HS-5 (cell line): ENCODE measurements at places on chromosomes 2 and 18.

DNA sequence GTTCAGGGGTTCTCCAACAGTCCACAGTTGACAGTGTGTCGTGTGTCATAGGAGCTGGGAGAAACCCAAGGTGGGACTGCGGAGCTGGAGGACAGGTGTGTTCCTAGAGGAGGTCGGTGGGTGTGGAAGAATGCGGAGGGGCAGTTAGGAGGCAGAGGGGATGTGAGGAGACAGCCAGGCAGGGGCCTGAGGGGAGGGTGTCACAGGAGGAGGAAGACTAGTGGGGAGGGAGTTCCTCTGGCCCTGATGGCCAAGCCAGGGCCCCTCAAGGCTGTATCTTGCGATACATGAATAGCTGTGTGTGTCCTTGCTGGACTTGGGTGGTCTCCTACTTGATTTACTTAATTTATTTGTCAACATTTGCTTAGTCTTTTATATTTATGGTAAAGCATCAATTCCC is 519.6 kb upstream of the HS6ST1 start:
- no peak for DNase-seq

- DNase-seq = no peak
Measured at GRCh38 chr18:74326231-74326630, 10.6 kb downstream of the C18orf63 start.

DNA sequence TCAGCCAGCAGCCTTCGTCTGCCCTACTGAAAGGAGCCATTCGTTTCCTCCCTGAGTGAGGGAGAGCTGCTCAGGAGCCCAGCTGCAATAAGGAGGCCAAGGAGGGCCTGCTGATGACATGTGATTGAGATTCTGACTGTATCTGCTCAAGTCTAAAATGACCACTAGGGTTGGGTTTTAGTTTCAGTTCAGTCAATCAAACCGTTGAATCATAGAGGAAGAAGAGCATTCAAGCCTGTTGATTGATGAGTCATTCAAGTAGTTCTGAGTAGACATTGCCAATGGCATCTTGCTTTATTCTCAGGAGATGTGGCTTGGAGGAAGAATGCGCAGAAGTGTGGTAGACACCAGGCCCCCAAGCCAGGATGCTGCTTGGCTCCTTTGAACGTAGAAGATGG is 19.9 kb upstream of the BCL2L11 start:
- DNase-seq = no peak

- DNase-seq = no peak
Measured at GRCh38 chr18:45844938-45845337, 19.5 kb downstream of the SIGLEC15 start.

- no peak for DNase-seq
Measured at GRCh38 chr2:81355436-81355835, 1050.9 kb upstream of the LRRTM1 start.

DNA sequence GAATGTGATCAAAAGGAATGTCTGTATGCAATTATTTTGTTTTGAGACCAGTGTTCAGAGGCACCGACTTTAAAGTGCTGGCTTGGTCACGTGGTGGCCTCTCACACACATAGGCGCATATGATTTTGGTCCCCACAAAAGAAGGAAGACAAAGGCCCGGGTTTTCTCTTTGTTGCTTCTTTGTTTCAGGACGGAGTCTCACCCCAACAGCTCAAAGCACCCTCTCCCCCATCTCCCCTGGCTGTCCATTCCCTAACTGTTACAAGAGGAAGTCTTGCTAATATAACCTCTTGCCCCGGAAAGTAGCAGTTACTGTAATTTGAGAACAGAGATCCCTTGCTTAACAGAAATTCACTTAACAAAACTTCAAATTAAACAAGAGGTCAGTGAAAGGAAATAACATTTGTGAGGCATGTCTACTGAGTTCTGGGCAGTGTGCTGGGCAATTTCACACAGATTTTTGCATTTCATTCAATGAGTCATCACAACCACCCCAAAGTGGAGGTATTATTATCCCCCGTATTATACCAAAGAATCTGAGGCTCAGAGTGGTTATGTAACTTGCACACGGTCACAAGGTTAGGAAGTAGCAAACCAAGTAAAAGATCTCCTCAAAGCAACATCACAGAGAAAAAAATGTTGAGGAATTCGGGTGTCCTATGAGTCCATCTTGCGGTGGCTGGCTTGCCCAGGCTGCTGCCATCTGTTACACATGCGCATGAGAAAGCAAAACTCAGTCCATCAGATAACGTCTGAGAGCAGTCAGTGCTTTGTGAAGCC is 75.8 kb downstream of the SDC1 start:
- DNase-seq = peak; percentile 91

GRCh38 chr18:51137026-51137729 is 60.3 kb downstream of the MEX3C start:
- DNase-seq = no peak

GRCh38 chr2:239790721-239791120 is 234.4 kb downstream of the NDUFA10 start:
- no peak for DNase-seq

DNA sequence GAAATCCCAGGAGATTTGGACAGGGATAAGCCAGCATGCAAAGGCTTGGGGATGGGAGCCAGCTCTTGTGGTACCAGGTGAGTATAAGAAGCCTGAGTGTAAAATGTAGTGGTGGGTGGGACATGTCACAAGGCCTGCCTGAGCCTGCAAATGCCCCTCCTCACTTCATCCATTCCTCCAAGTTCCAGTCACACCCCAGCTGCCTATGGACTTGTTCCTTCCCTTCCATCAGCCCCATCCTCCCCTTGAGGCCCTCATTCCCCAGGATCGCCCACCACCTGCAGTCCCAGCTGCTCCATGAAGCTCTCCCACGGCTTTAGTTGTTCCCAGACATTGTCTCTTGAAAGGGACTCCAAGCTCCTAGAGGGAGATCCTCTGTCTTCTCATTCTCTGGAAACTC is 81.5 kb downstream of the MARCO start:
- no peak for DNase-seq

DNA sequence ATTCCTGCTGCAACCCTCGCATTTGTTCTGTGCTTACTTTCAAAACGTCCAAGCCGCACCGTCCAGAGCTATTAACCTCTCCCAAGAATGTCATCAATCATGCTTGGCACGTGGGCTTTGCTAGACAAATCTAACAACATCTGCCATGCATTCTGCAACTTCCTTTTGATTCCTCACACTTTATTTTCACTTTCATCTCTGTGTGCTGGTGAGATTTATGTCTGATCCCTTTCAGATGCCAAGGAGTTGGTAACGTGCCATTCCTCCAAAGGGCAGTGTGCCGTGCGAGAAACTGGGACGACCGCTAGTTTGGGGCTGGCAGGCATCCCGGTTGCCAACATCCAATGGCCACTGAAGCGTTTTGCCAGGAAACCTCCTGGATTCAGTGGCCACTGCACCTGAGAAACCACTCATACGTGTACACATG is 230.0 kb upstream of the PARD3B start:
- no peak for DNase-seq

GRCh38 chr2:33038799-33039198 is 92.0 kb downstream of the LTBP1 start:
- no peak for DNase-seq

DNA sequence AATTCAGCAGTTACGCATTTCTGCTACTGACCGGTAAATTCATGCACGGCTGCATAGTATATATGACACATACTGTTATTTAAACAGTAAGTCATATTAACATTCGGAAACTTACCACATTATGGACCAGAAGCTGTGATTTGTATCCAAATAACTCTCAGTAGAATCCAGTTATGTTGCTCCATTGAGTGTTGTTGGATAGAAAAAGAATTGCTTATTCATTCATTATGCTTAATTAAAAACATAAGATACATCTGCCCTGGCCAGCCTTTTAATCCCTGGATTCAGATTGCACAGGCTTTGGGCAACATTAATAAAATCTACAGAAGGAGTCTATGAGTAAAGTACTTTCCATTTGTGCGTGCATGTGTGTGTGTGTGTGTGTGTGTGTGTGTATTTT is 111.3 kb downstream of the CPS1 start:
- DNase-seq = no peak

DNA sequence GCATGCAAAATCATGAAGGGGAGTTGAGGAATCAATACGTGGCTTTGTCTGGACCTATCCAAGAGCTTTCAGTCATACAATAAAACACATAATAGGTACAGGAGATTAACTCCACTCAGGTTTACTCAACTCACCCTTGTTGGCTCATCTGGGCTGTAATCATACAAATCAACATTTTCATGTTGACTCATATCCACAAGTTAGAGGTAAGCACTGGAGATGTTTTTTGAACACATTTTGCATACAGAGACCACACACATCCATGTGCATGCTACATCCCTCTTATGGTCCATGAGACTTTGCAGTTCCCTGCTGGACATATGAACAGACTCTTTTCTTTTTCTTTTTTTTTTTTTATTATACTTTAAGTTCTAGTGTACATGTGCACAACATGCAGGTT is 336.9 kb upstream of the PIK3C3 start:
- no peak for DNase-seq

DNA sequence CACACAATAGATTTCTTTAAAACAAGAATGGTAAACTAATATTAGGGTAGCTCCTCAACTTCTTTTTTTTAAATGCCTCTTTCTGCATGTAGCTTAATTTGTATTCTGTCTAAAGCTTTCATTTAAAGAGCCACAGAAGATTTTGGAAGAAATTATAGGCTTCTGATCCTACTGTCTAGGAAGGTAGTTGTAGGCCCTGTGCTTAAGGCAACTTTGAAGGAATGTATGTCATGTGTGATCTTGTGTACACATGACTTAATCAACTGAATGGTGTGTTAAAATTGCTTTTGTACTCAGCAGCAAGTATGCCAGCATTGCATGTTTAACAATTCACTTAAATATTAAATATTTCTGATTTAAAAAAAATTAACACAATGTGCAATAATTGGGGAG is 51.5 kb upstream of the LYPD6 start:
- no peak for DNase-seq

- peak; percentile 58 for DNase-seq
Measured at GRCh38 chr2:129237966-129238725, 741.3 kb upstream of the RAB6C start.

DNA sequence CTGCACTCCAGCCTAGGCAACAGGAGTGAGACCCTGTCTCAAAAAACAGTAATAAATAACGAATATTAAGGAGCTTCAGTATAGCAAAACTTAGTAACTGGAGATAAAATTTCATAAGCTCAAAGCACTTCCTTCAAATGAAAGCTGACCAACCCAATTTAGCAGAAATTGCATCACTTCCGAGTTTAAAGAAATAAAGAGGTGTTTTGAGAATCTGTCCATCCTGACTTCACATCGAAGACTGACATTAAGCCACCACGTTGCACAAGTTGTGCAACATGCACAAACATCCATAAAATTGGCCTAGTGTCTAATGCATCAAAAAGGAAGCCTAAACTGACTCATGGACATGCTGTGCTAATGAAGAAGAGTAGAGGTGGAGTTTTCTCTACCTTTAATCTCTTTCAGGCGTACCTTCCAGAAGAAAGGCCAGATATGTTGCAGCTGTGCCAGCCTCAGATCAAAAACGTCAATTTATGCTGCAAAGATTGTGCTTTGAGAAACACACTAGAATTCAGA is 7.7 kb upstream of the DSG3 start:
- DNase-seq = no peak

GRCh38 chr2:132368191-132368590 is 48.4 kb upstream of the GPR39 start:
- no peak for DNase-seq

DNA sequence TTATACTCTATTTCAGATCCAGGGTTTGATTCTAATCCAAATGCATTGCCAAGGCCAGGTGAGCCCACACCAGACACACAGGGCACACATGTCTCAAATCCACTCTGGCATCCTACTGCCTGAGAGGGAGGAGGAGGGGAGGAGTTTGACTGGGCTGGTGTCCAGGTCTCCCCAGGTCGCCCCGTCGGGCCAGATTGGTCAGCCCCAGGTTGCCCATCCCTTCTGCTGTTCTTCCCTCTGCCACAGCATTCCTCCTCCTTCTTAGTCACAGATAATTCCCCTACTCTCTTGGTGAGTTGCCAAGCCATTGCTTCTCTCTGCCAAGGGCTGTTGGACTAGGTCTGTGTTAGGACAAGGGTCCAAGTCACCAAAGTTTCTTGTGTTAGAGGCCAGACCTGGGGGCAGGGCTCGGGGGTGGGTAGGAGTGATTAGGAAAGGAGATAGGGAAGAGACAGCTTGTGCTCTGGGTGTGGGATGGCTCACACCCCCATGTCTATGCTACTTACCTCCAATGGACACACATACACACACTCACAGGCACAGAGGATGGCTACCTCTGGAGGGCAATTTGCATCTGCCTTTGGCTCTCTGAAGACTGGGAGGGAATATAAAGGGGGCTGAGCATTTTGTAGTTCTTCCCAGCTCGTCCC is 2.5 kb upstream of the EGR4 start:
- no peak for DNase-seq

GRCh38 chr18:44700652-44701051 is 20.0 kb downstream of the SETBP1 start:
- DNase-seq = no peak

- DNase-seq = no peak
Measured at GRCh38 chr2:42602218-42602875, 33.9 kb downstream of the MTA3 start.

DNA sequence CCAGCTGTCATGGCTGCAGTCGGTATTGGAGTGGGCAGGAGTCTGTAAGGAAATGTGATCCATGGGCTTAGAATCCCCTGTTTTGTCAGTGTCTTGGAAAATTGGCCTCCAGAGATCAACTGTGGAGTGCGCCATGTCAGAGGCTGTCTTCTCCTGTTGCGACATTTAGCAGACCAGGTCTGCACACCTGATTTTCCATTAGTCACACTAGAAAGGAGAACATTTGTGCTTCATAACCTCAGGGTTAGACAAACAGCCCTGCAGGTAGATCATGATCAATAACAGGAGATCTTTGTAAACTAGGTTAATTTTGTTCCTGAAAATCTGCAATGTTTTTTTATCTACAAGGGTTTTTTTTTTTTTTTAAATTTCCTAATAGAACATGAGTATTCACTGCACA is 28.0 kb downstream of the LDLRAD4 start:
- no peak for DNase-seq

DNA sequence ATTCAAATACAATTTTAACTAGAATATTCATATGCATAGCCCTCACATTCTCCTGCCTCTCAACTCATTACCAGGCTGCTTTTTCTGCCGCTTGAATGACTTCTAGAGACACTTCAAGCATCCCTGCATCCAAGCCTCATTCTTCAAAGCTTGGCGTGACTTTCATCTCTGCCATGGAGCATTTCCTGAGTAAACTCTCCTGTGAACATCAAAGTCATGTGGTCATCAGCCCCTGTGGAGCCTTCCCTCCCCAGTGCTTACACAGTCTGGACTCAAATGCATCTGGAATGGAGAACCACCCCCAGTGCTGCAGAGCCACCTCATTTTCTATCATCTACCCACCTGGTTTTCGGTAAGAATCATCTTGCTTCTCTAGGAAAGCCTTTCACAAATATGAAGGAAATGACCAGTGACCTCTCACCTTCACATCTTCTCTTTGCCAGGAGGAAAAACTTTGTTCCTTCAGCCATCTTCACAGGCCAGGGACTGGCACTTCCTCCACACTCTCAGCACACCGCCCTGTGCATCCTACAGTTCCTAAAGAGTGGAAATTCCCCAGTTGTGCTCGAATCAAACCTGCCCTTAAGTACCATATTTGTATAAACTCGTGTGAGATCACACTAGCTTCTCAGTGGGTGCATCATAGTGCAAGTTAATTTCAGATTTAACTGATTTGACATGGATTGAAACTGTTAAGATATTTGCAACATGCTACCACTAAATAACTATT is 116.4 kb downstream of the COL6A3 start:
- DNase-seq = no peak

- DNase-seq = peak; percentile 97
Measured at GRCh38 chr2:113818382-113818951, 62.0 kb upstream of the SLC35F5 start.

- no peak for DNase-seq
Measured at GRCh38 chr2:224958873-224959272, 83.4 kb downstream of the DOCK10 start.
